Sciatic nerve (tissue), 2 donors: ENCODE measurements at places on chromosomes 1 and 21. TPM values are rescaled to one million over a fixed set of nuclear protein-coding genes. Genes with fewer than 3 reads are reported as not detected.

HOOK1 gene
- 0.53 TPM for total RNA-seq

DAB1 gene
- 10.5 TPM for total RNA-seq

DDR2 gene
- 132 TPM for total RNA-seq

TCEA3 gene
- total RNA-seq, result 48.4 TPM

OPTC gene
- total RNA-seq, result not detected

DNALI1 gene
- 11.5 TPM for total RNA-seq

ASPM gene
- 0.45 TPM for total RNA-seq

TRIM46 gene
- total RNA-seq, result 4.8 TPM

CFAP74 gene
- total RNA-seq, result 0.09 TPM

FABP3 gene
- 6.5 TPM for total RNA-seq

ATAD3C gene
- total RNA-seq, result 2.4 TPM

PANK4 gene
- total RNA-seq, result 32.3 TPM

NT5C1A gene
- 1.4 TPM for total RNA-seq

C1orf52 gene
- 30.9 TPM for total RNA-seq

OR2T33 gene
- total RNA-seq, result not detected

NR1I3 gene
- not detected for total RNA-seq

PGLYRP4 gene
- not detected for total RNA-seq

FMO5 gene
- 3.3 TPM for total RNA-seq

SPATA6 gene
- 70.3 TPM for total RNA-seq

SELENOF gene
- total RNA-seq, result 152 TPM

ACTN2 gene
- total RNA-seq, result 0.58 TPM

CLCNKA gene
- 0.13 TPM for total RNA-seq

ARHGEF10L gene
- total RNA-seq, result 34.3 TPM

RNF186 gene
- total RNA-seq, result not detected

CGN gene
- 2.0 TPM for total RNA-seq

MNDA gene
- 27.8 TPM for total RNA-seq

TNFRSF4 gene
- total RNA-seq, result 2.5 TPM

AK5 gene
- 47.1 TPM for total RNA-seq
